ENCODE measurements at places on chromosomes 16 and 17.

- DNase-seq, result no peak
These were observed 145.6 kb downstream of the ANKFN1 start for GRCh38 chr17:56298846-56299245.

DNA sequence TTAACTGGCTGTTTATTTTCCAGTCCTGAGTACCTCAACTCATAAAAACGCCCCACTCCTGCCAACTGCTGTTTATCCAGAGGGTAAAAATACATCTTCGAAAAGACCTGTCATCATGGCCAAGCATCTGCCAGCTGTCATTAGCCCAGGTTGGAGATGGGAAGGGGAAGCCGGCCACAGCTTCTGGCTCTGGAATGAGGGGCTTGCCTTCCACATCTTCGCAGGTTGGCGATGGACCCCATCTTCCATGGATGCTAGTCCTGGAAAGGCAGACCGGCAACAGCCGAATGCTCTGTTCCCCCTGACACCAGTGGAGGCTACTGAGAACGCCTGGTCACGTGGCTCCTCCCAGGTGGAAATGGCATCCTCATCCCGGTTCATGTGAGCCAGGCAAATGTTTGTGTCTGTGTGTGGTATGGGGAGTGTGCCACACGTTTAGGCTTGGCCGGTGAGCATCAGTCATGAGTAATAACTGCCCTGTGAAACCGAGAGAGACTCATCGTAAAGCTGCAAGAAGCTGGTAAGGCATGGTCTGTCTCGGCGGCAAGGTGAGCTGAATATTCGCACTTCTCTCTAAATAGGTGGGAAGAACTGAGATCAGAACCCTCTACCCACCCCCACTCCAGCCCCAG is 420 bp upstream of the KRTAP17-1 start:
- no peak for DNase-seq

GRCh38 chr16:78094166-78094565 is 5.3 kb upstream of the WWOX start:
- DNase-seq, result no peak

GRCh38 chr17:3772764-3773163 is 28.2 kb downstream of the ITGAE start:
- no peak for DNase-seq

DNA sequence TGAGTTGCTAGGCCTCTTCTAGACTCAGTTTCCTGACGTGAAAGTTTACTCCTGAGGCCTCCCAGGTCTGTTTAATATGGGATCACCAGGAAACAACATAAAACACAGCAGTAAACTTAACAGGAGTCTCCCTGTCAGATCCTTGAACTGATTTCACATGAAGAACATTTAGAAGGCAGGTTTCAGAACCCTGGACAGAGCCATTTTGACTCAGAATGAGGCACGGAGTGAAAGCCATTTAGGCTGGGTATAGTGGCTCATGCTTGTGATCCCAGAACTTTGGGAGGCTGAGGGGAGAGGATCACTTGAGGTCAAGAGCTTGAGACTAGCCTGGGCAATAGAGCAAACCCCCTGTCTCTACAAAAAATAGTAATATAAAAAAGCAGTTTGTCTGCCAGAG is 289.1 kb downstream of the CA10 start:
- DNase-seq, result no peak

GRCh38 chr17:80113033-80113484 is 11.7 kb downstream of the GAA start:
- no peak for DNase-seq

DNA sequence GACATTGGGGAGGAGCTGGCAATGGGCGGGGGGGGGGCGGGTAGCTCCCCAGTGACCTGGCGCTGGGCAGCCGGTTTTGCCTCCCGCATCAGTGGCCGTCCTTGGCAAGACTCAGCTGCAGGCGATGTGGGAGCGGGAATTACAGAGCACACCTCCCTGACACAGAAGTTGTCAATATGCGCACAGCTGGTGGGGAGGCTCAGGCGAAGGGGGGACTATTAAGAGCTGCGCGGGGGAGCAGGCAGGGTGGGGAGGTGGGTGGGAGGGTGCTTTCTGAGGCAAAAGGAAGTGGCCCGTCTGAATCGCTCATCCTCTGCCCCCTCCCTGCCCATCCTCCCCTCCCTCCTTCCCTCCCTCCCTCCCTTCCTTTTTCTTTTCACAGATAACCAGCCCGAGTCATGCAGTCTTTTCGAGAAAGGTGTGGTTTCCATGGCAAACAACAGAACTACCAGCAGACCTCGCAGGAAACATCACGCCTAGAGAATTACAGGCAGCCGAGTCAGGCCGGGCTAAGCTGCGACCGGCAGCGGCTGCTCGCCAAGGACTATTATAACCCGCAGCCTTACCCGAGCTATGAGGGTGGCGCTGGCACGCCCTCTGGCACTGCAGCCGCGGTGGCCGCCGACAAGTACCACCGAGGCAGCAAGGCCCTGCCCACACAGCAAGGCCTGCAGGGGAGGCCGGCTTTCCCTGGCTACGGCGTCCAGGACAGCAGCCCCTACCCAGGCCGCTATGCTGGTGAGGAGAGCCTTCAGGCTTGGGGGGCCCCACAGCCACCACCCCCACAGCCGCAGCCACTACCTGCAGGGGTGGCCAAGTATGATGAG is 44.0 kb downstream of the SREBF1 start:
- peak; percentile 21 for DNase-seq

DNA sequence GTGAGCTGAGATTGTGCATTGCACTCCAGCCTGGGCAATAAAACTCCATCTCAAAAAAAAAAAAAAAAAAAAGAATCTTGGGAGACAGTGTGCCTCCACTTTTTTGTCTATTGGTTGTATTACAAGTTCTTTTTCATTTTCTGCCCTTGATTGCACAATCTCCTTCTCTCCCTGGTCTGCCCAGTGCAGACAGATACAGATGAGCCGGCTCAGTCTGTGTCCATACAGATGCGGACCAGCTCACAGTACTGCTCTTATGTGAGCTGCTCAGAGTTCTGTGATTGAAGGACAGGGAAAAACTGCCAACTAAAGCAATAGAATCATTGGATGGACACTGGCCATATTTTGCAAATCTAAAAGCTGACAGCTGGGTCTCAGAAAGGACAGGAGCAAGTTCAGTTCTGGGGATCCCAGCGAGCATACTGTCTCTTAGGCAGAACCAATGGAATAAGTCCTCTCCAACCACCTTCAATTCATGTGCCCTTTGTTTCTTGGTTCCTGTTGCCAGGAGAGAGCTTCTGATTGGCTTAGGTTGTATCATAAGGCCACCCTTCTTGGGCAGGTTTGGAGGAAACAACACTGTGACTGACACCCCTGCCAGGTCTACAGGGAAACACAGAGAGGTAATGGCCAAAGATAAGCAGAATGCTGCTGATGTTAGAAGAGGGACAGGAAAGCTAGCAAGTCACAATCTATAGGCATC is 495.6 kb upstream of the HSBP1 start:
- DNase-seq, result no peak

GRCh38 chr17:31792007-31792585 is 66.9 kb downstream of the COPRS start:
- DNase-seq, result no peak

DNA sequence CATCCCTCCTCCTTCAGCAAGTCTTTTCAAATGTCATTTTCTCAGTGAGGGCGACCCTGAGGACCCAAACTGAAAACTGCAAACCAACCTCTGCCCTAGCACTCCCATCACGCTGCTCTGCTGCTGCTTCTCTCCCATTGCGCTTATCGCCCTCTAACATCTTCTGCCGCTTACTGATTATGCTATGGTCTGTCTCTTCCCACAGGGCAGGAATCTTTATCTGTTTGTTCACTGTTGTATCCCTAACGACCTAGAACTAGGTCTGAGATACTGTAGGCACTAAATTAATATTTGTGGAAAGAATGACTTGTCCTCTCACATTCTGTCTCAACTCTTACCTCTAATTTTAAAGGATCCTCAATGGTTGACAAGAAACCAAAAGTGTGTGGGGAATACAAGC is 12.5 kb downstream of the ZSCAN32 start:
- no peak for DNase-seq

GRCh38 chr16:54140057-54140787 is 146.4 kb downstream of the IRX3 start:
- DNase-seq, result no peak

DNA sequence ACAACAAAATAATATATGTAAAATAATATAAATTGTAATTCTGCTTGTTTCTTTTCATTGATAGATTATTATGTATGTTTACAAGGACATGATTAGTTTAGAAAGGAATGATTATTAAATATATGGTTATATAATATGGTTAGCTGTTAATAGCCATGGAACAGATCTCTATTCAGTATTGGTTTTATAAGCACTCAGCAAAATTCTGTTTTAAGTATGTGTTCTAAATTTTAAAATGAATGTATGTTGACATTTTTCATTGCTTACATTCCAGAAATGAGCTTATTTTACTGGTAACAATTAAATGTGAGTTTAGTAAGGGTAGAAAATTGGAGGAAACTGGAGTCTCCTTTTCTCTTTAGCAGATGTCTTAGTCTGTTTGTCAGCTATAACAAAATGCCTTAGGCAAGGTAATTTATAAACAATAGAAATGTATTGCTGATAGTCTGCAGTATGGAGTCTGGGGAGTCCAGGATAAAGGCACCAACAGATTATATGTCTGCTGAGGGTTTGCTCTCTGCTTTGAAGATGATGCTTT is 45.4 kb downstream of the NFAT5 start:
- no peak for DNase-seq

DNA sequence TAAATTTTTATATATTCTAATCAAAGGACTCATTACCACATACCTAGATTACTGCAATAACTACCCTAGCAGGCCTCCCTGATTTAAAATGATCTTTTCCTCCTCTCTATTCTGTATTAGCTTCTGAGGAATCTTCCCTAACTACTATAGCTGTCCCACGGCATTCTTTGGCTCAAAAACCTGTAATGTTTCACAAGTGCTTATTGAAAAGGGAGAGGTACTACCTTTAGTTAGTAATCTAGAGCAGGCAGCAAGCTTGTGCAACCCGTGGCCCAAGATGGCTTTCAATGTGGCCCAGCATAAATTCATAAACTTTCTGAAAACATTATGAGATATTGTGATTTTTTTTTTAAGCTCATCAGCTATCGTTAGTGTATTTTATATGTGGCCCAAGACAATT is 71.0 kb upstream of the CORO6 start:
- DNase-seq, result no peak

DNA sequence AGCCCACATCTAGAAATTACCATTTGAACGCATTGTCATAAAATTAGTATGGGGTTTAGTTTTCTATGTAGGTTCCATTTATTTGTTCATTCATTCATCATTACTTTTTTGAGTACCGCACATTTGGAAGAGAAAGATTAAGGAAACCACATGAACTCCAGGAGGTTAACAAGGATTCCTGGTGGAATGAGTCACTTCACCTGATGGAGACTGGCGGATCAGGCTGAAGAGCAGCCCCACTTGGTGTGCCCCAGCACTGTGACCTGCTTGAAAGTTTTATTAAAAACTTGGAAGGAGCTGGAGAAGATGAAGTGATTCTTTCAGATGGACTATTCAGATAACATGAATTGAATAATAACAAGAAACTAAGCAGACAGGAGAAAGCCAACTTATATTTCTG is 293.6 kb upstream of the CDH11 start:
- DNase-seq, result no peak

DNA sequence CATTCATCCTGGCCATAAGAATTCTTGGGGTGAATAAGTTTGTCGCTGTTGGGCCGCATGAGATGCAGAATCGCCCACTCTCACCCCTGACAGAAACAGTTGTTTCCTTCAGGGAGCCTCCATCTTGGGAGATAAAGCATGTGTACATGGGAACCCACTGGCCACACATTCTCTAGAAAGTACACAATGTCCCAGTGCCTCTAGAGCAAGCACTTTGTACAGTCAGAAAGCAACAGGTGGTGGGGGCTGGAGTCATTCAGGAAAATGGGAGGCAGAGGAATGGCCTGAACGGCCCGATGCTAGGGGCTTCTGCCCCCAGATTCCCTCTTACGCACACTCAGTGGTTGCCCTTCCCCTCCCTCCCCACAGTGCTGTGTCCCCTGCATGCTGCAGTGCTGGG is 16.1 kb downstream of the ACE start:
- no peak for DNase-seq

- DNase-seq, result no peak
These were observed 2.4 kb downstream of the HLF start for GRCh38 chr17:55266958-55267688.

- DNase-seq, result peak; percentile 53
These were observed 73.3 kb upstream of the MTMR4 start for GRCh38 chr17:58587713-58588117.

GRCh38 chr17:21174186-21174585 is 39.8 kb downstream of the TMEM11 start:
- no peak for DNase-seq

DNA sequence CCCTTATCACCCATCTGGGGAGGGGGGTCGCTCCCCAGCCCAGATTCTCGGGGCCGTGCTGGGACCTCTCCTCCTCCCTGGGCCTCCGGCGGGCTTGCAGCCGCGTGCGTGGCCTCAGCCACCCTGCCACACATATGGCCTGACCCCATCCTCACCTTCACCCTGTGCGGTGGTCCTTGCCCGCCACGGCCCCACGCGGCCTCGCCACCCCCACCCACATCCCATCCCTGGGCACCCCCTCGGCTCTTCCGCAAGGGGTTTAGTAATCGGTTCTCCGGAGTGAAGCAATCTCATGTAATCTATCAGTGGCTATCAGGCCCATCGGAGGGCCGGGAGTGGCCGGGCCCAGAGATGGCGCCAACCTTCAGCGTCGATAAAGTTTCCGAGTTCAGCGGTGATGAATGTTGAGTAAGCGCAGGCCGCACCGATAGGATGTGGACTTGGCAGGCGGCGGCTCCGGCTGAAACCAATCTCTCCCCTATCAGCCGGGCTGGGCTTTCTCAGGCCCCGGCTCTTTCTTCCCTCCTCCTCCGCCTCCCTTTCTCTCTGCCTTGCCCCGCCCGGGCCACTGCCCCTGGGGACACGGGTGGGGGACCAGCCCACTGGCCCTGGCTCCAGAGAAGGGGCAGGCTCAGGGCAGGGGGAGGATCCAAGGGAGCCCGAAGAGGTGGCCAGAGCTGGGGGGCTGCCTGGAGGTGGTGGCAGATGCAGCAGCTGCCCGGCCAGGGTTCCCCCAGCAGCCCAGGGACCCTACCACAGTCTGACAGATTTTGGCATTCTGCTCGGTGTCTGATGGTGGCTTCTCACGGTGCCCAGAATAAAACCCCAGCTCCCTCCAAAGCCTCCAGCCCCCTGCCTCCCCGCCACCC is 20.8 kb downstream of the ZFPM1 start:
- DNase-seq, result no peak

DNA sequence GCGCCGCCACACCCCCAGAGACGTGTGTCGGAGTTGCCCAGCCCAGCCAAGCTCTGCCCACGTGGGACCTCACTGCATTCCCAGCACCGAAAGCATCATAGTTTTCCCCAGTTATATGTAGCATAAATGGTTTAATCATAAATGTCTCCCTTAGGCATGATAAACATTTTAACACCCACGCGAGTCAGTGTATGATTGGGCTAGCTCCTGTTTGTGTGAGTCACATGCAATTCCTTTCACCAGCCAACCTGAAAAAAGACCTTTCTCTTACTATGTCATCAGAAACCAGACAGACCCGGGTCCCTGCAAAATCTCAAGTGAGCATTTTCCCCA is 9.2 kb downstream of the TAF1C start:
- no peak for DNase-seq

Measured in stimulated activated CD4-positive, alpha-beta T cell treated with anti-CD3 and anti-CD28 coated beads, Interleukin-12 subunit alpha, Interleukin-12 subunit beta, amount 100 ng/mL, for 4 hours (primary cell).